NK-92 treated with Interleukin-12 subunit alpha and Interleukin-12 subunit beta, amount 100 ng/mL, for 24 hours (cell line): ENCODE measurements at places on chromosomes 7 and 10.

DNA sequence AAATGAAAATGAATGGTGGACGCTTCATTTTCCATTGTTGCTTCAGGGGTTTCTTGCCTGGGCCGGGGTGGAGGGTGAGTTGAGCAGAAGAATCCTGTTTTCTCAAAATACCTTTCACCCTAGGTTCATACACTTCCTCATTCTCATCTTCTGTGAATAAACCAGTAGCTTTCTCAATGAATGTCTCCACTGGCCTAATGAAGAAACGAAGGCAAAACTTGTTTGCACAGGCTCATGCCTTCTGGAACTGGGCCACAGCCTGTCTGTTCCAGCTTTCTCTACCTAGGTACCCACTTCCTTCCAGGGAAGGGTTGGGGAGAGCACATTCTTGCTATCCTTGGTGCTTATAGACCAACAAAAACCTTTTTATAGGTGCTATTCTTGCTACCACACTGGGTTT, 21.3 kb downstream of the STMP1 start:
- no peak for DNase-seq

DNA sequence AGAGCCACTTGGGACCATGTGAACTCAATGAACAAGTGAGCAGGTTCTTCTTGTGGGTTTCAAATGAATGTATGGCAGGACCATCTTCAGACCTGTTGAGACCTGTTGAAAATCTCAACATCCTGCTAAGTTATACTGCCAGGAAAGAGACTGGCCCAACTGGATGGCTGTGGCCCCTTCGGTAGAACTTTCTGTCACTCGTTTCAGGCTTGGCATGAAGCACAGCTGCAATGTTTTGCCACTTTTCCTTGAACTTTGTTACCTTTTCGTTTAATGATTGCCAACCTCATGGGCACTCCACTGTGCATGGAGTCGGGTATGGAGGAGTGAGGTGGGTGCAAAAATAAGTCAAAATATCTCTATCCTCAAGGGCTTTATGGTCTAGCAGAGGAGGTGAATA, 36.7 kb upstream of the SLC35B4 start:
- DNase-seq: no peak

- no peak for DNase-seq
Observed at GRCh38 chr10:75395932-75396630, 5.5 kb downstream of the ZNF503 start.

DNA sequence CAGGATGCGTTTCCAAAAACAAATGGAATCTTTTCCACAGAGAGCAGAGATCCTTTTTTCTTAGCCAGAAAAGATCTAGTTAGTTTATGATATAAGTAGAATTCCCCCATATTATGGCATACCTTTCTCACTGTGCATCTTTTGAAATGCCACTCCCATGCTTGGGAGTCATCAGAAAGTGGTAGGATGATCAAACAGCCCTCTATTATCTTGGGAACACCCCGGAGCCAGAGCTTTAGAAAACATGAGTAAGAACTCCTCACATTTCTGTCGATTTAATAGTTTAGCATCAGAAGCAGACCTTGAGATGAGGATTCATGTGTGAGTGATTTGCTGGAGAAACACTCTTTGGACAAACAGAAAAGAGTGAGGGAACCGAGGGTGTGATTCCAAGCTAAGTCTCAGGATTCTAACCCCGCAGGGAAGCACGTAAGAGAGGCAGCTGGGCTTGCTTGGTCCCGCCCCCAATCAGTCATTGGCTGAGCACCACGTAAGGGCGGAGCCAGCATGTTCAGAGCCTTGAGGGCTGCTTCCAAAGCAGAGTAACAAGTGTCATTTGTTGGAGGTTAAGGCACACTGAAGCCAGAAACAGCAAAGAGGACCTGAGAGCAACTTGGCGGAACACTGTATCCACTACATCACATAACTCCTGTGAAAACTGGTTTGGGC, 43.7 kb upstream of the NXPH1 start:
- DNase-seq: no peak

DNA sequence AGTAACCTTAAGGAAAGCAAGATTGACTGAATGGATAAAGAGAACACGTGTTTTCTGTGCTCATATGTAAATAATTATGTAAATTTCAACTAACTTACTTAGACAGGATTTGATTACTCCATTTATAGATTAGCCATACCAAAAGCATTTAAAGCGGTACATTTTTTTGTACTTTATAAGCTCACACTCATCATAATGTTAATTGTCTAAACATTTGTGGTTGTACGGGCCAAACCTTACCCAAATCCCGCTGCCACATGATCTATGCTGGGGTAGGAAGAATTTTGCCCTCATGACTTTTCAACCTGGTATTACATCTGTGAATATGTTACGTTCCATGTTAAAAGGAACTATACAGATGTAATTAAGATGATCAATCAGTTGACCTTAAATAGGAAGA, 29.1 kb downstream of the MKX start:
- DNase-seq: no peak

GRCh38 chr7:24576171-24577025, 3.1 kb downstream of the PALS2 start:
- DNase-seq: no peak

- no peak for DNase-seq
Observed at GRCh38 chr10:30041196-30042105, 17.9 kb downstream of the JCAD start.

GRCh38 chr10:11742009-11742778, at the start of gene ECHDC3:
ECHDC3 (plus strand) TSS chr10:11742382; CDS start chr10:11742577, 195 bp downstream.
- DNase-seq: no peak

DNA sequence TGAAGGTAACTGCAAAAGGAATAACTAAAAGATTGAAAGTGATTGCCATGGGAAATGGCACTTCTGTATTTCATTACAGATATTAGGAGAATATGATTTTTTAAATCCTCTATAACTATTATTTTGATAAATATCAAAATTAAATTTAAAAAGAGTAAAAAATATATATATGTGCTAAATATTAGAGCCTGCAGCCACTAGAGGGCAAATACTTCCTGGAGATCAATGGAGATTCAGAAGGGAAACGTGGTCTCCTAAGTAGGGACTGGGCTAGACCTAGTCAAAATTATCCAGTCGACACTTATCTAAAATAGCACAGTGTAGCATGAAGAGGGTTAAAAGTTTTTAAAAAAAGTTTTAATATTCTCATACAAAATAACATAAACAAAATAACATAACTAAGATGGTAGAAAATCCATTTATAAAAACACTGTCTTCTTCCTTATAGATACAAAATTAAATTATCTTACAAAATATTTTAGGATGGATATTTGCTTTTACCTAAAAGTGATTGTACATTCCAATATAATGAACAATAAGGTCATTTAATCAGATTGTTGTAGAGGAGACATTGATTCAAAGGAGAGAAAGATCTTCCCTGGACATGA, 434.3 kb downstream of the MDFIC start:
- DNase-seq: no peak

DNA sequence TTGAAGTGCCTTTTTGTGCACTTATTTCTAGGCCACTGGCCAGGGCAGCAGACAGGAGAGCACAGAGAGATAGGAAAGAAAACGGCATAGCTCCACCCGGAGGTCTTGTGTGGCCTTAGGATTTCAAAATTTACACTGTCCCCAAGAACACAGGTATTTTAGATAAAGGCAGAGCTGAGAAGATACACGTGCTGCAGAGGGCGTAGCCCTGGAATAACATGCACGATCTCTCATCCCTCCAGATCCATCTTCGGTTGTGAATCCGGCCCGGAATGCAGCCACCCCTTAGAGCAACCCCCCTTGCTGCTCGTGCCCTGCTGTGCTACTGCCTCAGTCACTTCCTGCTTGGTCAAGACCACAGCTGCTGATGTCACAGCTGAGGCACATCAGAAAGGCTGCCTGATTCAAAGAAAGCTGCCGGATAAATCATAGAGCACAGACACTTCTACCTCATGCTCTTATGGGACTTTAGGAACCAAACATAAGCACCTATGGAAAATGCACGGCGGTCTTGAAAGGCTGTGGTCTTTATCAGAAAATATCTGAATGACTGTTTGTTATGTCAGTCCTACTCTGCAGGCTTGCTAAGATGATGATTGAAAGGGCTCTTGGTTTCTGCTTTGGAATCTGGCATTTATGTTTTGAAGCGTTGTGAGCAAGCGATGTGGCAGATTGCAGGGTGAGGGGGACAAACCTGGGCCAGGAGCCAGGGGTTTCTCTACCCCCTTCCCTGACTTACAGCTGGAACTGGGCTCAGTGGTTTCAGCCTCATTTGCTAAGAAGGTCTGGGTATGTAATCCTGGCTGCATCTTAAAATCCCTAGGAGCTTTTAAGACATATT, 152.0 kb downstream of the SVIL start:
- DNase-seq: peak; percentile 5

- DNase-seq: no peak
Observed at GRCh38 chr7:72335561-72336381, 76.4 kb downstream of the CALN1 start.

- DNase-seq: no peak
Observed at GRCh38 chr7:91596287-91596686, 284.2 kb downstream of the MTERF1 start.

DNA sequence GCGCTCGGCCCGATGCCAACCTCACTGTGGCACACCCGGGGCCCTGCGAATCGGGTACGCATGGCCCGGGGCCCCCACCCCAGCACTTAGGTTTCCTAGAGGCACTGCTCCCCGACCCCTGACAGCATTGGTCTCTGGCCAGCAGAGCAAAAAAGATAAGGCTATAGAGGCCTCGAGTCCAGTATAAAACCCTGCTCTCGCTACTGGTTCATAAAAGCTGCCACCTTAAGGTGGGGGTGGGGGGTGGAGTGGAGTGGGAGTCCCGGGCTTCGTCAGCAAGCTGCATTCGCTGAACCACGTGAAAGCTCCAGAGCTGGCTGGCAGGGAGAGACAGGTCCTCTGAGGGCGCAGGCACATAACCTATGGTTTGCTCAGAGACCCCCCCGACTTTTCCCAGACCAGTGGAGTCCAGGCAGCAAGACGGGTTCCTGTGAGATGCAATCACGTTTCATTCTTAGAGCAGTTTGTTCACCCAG, 1.3 kb downstream of the KAZALD1 start:
- no peak for DNase-seq

DNA sequence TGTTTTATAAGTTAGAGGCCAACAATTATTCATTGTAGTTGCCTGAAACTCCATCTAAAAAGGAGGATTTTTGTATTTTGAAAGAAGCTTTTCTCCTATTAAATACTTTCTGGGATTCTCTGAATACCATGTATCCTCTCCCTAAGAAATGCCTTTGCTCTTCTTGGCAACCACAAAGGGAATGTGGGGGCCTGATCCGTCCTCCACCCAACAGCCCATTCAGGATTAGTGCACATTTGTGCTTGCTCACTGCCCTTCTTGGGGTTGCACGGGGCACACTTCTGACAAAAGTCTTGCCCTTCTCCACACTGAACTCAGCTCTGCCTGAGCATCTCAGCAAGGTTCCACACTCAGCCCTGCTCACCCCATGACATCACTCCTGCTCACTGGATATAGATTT, 194.2 kb downstream of the SLC25A13 start:
- no peak for DNase-seq

GRCh38 chr7:19464241-19464640, 244.6 kb downstream of the POLR1F start:
- DNase-seq: no peak

- no peak for DNase-seq
Observed at GRCh38 chr7:153640586-153640985, 411.6 kb upstream of the DPP6 start.

DNA sequence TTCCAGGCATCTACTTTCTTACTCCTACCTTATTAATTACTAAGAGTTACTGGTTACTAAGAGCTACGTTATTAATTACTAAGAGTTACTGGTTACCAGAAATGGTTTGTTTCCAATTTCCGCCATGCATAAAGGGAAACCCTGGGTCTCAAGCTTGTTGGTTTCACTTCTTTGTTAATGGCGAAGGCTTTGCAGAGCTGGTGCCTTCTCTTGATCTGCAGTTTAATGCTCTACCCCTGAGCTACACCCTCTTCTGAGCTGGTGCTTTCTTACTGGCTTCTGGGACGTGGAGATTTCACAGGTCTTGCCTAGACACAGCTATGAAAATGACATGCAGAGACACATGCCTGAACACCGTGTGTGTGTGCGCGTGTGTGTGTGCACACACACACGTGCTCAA, 560 bp downstream of the CPA4 start:
- DNase-seq: no peak

DNA sequence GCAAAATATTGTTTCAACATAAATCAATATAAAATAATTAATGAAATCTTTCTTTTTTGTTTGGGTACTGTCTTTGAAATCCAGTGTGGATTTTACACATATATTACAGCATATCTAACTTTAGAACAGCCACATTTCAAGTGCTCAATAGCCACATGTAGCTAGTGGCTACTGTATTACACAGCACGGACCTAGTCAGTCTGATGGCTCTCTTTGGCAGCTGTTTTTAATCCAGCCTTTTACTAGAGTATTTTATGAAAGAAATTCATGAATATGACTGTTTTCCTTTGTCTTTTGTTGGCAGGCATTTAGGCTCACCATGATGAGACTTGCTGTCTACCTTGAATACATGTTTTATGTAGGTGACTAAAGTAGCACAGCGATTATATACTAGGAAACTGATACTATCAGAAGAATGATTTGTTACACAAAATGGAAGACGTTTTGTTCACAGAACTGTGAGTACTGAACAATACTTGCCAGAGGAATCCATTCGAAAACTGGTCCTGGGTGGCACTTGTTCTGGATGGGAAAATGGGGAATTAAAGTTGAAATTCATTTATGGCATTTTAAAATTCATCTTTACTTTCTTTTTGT, 386.7 kb downstream of the PHTF2 start:
- DNase-seq: no peak

GRCh38 chr10:6386346-6386745, 183.6 kb downstream of the PFKFB3 start:
- no peak for DNase-seq

- no peak for DNase-seq
Observed at GRCh38 chr10:107653832-107654287, 489.4 kb upstream of the SORCS1 start.

GRCh38 chr10:35037104-35037503, 53.0 kb downstream of the CUL2 start:
- no peak for DNase-seq

- DNase-seq: no peak
Observed at GRCh38 chr10:127928021-127928806, 21.3 kb downstream of the PTPRE start.
